ENCODE measurements at places on chromosomes 3 and 15.

DNA sequence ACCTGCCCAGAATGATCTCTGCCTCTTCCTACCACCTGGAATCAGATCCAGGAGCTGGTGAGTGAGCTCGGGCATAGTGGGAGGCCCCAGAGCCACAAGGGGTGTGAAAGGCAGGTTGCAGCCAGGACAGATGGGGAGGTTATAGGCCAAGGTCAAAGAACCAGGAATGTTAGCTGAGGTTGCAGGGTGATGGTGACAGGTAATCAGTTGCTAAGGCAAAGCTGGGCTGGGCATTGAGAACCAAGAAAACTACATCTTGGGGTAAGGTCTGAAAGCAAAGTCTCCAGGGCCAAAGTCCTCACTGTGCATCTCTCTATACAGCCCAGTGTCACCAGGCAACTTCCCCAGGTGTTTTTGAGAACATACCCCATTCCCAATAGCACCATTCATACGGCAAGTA lies 38.4 kb upstream of the SLC6A11 start:
- no peak for DNase-seq

DNA sequence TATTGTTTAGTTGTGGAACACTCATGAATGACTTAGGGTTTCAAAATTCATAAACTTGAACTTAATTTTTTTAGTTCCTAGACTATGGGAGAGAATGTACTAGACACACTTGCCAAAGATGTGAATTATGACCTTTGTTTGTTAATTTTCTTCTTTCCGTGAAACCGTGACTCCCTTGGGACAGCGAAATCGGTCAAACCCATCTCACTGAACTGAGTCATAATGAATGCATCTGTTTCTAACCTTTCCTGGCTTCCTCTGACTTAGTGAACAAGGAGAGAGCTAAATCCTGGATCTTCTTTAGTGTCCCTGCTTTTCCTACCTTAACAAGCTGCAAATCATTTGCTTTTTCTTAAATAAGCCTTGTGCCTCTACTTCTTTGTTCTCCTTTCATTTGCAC lies 85.5 kb downstream of the LARS2 start:
- DNase-seq, result no peak

DNA sequence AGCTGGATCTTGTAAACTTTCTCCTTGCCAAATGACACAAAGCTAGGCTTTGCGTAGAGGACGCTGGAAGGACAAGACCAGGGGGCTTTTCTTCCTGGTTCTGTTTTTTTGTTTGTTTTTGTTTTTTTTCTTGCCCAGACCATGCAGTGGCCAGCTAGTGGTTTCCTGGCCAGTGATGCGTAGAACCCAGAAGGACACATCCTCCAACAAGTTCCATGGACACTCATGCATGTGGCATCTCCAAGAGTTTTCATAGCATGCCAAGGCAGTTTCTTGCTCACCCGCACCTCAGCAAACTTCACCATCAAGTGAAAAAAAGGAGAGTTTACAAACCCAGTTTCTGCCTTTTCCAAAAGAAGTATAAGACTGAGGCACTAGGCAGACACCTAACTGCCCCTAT lies 46.1 kb upstream of the TMCO5A start:
- DNase-seq, result no peak

DNA sequence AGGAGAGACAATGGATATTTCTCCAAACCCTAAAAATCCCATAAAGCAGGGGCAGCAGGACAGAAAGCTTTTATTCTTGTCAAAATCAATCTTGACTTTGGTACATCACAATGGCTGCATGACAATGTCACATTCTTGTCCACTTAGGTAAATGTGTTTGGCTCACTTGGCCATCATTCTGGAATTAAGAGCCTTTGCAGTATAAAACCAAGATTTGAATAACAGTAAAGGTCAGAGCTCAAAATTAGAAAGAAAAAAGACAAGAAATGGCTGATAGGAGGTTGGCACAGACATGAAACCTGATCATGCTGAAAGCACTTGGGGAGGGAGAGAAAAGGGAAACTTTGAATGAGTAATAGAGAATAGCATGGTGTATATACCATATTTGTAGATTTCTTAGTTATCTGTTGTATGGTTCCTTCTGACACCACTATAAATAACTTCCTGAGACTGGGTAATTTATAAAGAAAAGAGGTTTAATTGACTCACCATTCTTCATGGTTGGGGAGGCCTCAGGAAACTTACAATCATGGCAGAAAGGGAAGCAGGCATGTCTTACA lies 158.5 kb upstream of the SGO1 start:
- no peak for DNase-seq

DNA sequence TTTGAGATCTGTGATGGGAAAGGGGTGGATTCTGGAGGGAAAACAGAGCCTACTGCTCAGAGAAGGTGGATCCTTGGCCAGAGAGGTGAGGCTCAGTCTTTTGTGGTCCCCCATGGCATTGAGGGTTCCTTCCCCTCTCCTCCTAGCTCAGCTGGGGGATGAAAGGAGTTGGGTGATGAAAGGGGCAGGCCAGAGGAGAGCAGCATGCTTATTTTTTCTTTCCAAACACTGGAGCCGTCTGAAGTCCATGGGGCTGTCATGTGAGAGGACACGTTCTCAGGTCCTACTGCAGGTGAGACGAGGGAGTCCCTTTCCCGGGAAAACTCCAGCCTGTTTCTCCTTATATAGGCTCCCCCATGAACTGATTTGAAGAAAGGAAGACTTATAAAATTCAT lies 71.4 kb downstream of the SCN5A start:
- DNase-seq, result no peak
